Smooth muscle cell of trachea (primary cell): ENCODE measurements at places on chromosomes 1 and 21. TPM values are rescaled to one million over a fixed set of nuclear protein-coding genes. Genes with fewer than 3 reads are reported as not detected.

Gene GPR25
- not detected in 2 replicates for total RNA-seq

Gene CERS2
- total RNA-seq, result 87.1 and 170 TPM in 2 replicates

Gene TBX15
- total RNA-seq, result under 0.01 TPM in 1 of 2 replicates, not detected in the other

Gene OR6K6
- total RNA-seq, result not detected in 2 replicates

Gene AMY2A
- not detected in 2 replicates for total RNA-seq

Gene TMPRSS15
- not detected in 2 replicates for total RNA-seq

Gene SYT2
- total RNA-seq, result under 0.01 TPM in 1 of 2 replicates, not detected in the other

Gene IL20
- not detected in 2 replicates for total RNA-seq

Gene NBPF1
- total RNA-seq, result 31.1 and 48.3 TPM in 2 replicates

Gene LCK
- not detected in 2 replicates for total RNA-seq

Gene ILDR2
- under 0.01 and 0.17 TPM in 2 replicates for total RNA-seq
